Glutamatergic neuron (in vitro differentiated cells): ENCODE measurements at places on chromosomes 16 and 17. TPM values are rescaled to one million over a fixed set of nuclear protein-coding genes. Genes with fewer than 3 reads are reported as not detected.

DNA sequence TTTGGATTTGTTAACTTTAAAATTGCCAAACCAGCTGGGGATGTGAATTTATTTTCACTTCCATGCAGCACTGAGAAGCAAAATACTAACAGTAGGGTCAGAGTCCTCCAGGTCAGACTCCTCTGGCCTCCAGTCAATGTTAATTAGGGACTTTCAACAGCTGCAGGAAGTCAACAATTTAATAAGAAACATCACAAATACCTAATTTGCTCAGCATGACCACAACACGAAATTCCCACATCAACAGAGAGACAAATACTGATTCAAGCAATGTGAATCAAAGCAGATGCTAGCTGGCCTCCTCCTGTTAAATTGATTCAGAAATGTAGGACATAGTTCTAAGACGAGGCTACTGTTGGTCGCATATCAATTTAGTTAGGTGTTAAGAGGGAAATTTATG is 111.7 kb downstream of the ABCA8 start:
- H3K27ac ChIP-seq: no peak overlapping the region
- peaks cover 2% of the 10 kb centered on the region for H3K27me3 ChIP-seq
- no peak overlapping the region for H3K4me3 ChIP-seq
- H3K36me3 ChIP-seq: no peaks in the 10 kb centered on the region

- H3K4me1 ChIP-seq: no peaks in the 10 kb centered on the region
- no peak for DNase-seq
- peaks cover 6% of the 10 kb centered on the region for H3K27me3 ChIP-seq
- H3K4me3 ChIP-seq: no peak overlapping the region
- peaks cover 4% of the 10 kb centered on the region for H3K36me3 ChIP-seq
- H3K27ac ChIP-seq: no peak overlapping the region
Observed at GRCh38 chr16:31352376-31353115, 2.4 kb upstream of the ITGAX start.

The RAB26 gene
- total RNA-seq: 292 TPM

The ATP1B2 gene
- 11.3 TPM for total RNA-seq

DNA sequence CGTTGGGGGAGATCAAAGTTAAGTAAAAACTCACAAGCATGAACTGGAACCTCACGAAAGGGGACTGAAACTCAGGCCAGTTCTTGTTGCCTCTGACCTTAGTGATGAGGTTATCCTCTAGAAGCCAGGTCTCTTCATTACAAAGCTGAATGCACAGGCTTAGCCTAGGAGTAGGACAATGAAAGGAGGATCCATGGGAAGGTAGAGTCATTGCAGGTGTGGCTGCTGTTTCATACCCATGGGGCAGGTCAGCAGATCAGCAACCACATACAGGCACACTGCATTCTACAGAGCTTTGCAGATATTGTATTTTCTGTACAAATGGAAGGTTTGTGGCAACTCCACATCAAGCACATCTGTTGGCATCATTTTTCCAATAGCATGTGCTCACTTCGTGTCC is 341.3 kb upstream of the SOX9 start:
- H3K27me3 ChIP-seq: peaks cover 2% of the 10 kb centered on the region
- no peak for DNase-seq
- no peaks in the 10 kb centered on the region for H3K4me1 ChIP-seq
- no peak overlapping the region for H3K4me3 ChIP-seq

- peak overlapping the region; percentile 89 for H3K27ac ChIP-seq
- peak overlapping the region; percentile 84 for H3K4me3 ChIP-seq
- H3K27me3 ChIP-seq: peaks cover 24% of the 10 kb centered on the region
- H3K36me3 ChIP-seq: no peaks in the 10 kb centered on the region
- peak; percentile 80 for DNase-seq
Observed at GRCh38 chr16:8866118-8866883, 2.5 kb downstream of the CARHSP1 start.

DNA sequence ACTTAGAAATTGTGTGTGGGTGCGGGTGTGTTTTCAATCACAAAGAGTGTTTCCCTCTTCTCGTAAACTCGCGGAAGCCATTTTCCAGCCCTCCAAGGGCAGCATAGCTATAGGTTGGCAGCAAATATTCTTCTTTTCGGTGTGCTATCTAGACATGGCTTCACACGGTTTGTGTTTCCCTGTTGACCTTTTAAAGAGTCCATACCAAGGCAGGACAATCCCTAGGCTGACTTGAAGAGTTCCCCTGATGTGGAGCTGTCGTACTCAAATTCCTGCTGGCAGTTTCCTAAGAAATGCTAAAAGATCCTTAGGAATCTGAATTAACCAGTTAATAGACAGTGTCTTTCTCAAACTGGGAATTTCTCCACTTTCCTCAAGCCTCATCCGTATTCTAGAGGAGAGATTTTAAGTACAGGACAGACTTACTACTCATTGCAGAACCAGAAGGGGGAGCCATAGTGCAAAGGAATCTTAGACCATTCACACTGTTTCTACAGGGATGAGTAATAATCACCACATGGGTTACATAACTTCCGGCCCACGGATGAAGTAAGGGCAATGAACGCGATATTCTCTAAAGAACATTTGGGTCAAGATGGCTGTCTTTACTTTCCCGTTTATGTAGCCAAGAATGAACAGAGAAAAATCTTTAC is 288.6 kb upstream of the ELAC2 start:
- no peaks in the 10 kb centered on the region for H3K27me3 ChIP-seq
- H3K4me3 ChIP-seq: no peak overlapping the region
- no peak for DNase-seq
- H3K27ac ChIP-seq: no peak overlapping the region

- H3K27me3 ChIP-seq: peaks cover 9% of the 10 kb centered on the region
- no peaks in the 10 kb centered on the region for H3K36me3 ChIP-seq
- no peak overlapping the region for H3K4me3 ChIP-seq
- no peak for DNase-seq
Observed at GRCh38 chr16:27925612-27926011, 137.9 kb downstream of the GSG1L start.
